ENCODE measurements at places on chromosomes 3 and 15. TPM values are rescaled to one million over a fixed set of nuclear protein-coding genes. Genes with fewer than 3 reads are reported as not detected.

PRSS50 gene
- 1.4 TPM for total RNA-seq

DNA sequence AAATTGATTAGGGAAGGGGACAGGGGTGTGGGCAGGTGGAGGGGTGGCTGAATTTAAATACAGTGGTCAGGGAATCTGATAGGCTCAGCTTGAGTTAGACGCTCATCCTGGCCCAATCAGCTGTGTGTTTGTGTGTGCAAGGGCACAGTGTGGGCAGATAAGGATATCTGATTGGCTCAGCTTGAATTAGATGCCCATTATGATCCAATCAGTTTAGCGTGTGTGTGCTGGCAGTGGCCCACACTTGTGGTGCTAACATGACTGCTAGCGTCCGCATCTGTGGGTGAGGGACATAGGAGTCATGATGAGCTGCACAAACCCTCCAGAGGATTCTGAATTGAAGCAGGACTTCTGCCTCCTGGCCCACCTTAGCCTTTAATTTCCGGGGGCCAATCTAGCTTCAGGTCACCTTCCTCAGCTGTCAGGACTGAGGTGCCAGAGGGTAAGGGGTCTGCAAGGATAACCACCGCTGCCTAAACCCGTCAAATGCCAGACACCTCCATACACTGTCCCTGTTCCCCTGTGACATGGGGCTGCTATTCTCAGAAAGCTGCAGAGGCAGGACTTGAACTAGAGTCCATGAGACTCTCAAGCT lies 97.3 kb downstream of the CORO2B start:
- no peaks in the 10 kb centered on the region for H3K4me1 ChIP-seq
- no peaks in the 10 kb centered on the region for H3K27me3 ChIP-seq
- DNase-seq, result no peak
- no peak overlapping the region for H3K4me3 ChIP-seq

DNA sequence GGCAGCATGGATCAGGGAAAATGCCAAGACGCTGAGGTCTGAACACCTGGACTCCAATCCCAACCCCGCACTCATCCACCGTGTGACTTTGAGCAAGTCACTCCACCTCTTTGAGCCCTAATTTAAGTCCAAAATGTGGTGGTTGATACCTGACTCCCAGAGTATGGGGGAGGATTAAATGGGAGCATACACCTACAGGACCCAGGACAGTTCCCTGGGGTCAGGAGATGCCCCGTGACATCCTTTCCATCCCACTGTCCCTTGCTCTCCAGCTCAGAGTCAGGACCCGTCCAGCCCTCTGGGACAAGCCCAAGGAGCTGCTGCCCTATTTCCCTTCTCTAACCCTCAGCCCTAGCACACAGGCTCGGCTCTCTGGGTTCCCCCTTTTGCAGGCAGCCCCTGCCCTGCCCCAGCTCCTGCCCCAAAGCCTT lies 276.4 kb downstream of the XXYLT1 start:
- no peaks in the 10 kb centered on the region for H3K4me1 ChIP-seq
- no peak for DNase-seq
- no peak overlapping the region for H3K27ac ChIP-seq
- no peak overlapping the region for H3K4me3 ChIP-seq

DNA sequence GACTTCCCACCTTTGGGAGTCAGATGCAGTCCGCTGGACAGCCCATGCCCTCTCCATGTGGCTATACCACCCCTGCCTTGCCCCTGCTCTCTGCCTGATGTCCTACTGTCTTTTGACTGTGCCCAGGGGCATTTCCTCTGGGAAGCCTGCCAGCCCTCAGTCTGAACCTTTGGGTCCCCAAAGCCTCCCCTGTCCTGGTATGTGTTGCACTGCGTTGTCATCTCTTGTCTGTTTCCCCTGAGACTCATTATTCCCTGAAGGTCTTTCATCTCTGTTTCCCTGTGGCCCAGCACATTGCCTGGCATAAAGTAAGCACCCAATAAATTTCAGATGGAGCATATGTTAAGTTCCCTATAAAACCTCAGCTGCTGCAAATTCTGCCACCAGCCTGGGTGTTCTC lies 236.6 kb upstream of the CTDSPL start:
- no peak for DNase-seq
- H3K4me1 ChIP-seq, result no peaks in the 10 kb centered on the region
- no peaks in the 10 kb centered on the region for H3K27me3 ChIP-seq
- no peak overlapping the region for H3K27ac ChIP-seq
- no peaks in the 10 kb centered on the region for H3K36me3 ChIP-seq

DNA sequence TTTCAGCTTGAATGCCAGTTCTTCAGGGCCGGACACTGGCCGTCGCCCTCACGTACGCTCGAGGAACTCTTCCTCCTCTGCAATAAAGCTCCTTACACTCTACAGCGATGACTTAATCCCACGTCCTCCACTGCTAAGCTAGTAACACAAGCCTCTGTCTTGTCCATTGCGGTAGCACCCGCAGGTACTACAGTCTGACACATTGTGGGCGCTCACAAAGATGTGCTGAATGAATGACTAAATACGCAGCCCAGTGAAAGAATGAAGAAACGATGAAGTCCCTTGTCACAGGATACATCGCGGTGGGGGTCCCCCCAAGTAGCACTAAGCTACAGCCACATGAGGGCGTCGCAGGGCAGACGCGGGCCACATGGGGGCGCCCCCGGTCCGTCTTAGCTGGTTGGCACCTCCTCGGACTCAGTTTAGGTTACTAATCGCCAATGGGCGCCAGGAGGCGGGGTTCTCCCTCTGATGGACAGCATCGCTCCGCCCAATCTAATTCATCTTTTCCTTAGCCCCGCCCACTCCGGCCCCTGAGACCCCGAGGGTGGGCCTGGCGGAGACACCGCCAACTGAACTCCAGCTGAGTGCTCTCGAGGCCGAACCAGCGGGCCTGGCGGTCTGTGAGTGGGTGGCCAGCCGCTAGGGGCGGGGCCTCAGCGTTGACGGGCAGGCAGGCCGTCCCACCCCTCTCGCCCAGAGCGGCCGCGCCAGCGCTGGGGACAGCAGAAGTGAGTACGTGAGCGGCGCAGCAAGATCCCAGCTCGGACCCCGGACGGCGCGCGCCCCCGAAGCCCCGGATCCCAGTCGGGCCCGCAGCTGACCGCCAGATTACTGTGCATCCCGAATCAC lies at the start of gene EPHB3:
EPHB3 (plus strand) TSS at position 725 of the 852 bp plus-strand sequence. CDS start 451 bp downstream, outside the sequence.
- peaks cover 88% of the 10 kb centered on the region for H3K27me3 ChIP-seq
- peak; percentile 100 for DNase-seq
- H3K4me3 ChIP-seq, result peak within 1 kb of the TSS; percentile 59

- no peaks in the 10 kb centered on the region for H3K27me3 ChIP-seq
- no peak overlapping the region for H3K4me3 ChIP-seq
- DNase-seq, result no peak
- H3K36me3 ChIP-seq, result no peaks in the 10 kb centered on the region
These were observed 61.4 kb downstream of the TTBK2 start for GRCh38 chr15:42858999-42859789.

GOLGA8J gene
- not detected for total RNA-seq

GRCh38 chr15:20294651-20295237 lies 246.9 kb downstream of the GOLGA6L6 start:
- H3K4me3 ChIP-seq, result no peak overlapping the region
- no peak for DNase-seq

DNA sequence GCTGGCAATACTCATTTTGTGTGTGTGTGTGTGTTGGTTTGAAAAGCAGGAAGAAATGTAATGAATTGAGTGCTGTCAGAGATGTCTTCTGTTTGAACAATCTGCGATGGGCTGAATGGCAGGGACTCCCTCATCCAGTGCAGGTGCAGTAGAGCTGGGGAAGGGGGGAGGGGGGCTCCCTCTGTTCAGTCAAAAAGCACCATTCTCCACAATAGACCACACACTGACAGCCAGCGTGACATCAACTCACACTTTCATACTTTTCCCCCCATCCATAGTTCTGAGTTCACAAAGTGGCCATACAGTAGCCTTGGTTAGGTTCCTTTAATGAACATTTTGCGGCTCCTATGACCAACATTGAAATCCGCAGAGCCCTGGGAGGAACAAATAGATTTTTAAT lies 10.4 kb downstream of the SOX2 start:
- H3K4me3 ChIP-seq, result peak overlapping the region; percentile 61
- no peak for DNase-seq
- H3K4me1 ChIP-seq, result peaks cover 88% of the 10 kb centered on the region
- H3K27ac ChIP-seq, result no peak overlapping the region
- peaks cover 55% of the 10 kb centered on the region for H3K27me3 ChIP-seq

GRCh38 chr15:31489801-31490646 lies 163.4 kb downstream of the KLF13 start:
- DNase-seq, result peak; percentile 78
- H3K27ac ChIP-seq, result no peak overlapping the region
- H3K4me1 ChIP-seq, result no peaks in the 10 kb centered on the region
- no peaks in the 10 kb centered on the region for H3K36me3 ChIP-seq
- H3K27me3 ChIP-seq, result peaks cover 5% of the 10 kb centered on the region
- H3K4me3 ChIP-seq, result no peak overlapping the region

GRCh38 chr3:69541711-69542088 lies 155.8 kb upstream of the FRMD4B start:
- H3K4me1 ChIP-seq, result 0 out of 2 replicates have a peak, but pooled peaks cover 8% of the 10 kb centered on the region
- peak overlapping the region; percentile 90 for H3K4me3 ChIP-seq
- H3K36me3 ChIP-seq, result no peaks in the 10 kb centered on the region

DNA sequence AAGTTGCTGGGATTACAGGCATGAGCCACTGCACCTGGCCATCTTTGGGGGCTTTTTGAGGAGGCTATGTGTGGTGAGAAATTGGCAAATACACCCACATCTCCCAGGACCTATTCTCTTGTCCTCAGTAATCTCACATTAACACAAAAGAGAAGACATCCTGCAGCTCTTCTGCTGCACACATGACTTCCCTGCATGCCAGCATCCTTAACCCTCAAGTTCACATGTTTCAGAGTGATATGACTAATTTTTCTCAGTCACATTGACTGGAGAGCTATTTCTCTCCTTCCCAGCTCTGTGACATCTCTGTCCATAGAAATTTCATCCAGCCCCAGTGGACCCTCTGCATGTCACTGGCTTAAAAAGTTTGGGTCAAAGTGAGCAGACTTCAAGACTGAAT lies 1.9 kb upstream of the SKIC8 start:
- no peak for DNase-seq
- H3K36me3 ChIP-seq, result no peaks in the 10 kb centered on the region
- no peak overlapping the region for H3K4me3 ChIP-seq
- no peak overlapping the region for H3K27ac ChIP-seq
- H3K4me1 ChIP-seq, result 0 out of 2 replicates have a peak, but pooled peaks cover 6% of the 10 kb centered on the region

- H3K36me3 ChIP-seq, result no peaks in the 10 kb centered on the region
- H3K4me3 ChIP-seq, result no peak overlapping the region
- H3K27ac ChIP-seq, result no peak overlapping the region
- H3K4me1 ChIP-seq, result no peaks in the 10 kb centered on the region
These were observed 12.1 kb upstream of the CNBP start for GRCh38 chr3:129195731-129196256.

DNA sequence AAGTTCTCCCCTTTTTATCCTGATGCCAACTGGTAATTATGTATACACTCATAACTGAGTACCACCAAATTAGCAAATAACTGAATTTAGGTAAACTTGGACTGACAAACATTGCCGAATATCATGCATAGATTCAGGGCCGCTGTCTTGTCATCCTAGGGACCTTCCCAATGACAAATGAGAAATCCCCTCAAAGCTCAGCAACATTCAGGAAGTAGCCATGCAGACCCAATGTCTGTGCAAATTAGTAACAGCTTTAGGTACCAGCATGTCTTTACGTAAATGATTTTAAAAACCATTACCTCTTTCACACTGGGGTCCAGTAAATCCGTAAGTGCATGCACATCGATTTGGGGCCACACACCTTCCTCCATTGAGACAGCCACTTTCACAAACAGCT lies 49.5 kb downstream of the FBN1 start:
- H3K27me3 ChIP-seq, result no peaks in the 10 kb centered on the region
- no peaks in the 10 kb centered on the region for H3K4me1 ChIP-seq
- H3K27ac ChIP-seq, result no peak overlapping the region
- H3K4me3 ChIP-seq, result no peak overlapping the region

DNA sequence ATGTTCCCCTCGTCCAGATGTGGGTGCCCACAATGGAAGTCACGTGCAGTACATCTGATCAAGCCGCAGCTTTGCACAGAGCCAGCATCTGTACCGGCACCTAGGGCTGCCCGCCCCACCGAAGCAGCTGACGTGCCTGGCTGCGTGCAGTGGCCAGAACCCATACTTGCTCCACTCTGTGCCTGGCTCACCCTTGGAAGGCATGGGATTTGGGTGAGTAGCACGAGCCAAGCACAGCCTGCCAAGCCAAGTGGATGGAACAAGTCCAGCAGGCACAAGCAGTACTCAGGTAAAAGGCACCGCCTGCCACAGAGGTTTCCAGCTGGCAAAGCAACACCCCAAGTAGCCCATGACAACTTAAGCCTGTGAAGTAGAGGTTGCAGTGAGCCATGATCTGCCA lies 261.3 kb downstream of the TBC1D5 start:
- no peaks in the 10 kb centered on the region for H3K27me3 ChIP-seq
- DNase-seq, result no peak
- H3K4me1 ChIP-seq, result peaks cover 6% of the 10 kb centered on the region
- no peak overlapping the region for H3K27ac ChIP-seq

DNA sequence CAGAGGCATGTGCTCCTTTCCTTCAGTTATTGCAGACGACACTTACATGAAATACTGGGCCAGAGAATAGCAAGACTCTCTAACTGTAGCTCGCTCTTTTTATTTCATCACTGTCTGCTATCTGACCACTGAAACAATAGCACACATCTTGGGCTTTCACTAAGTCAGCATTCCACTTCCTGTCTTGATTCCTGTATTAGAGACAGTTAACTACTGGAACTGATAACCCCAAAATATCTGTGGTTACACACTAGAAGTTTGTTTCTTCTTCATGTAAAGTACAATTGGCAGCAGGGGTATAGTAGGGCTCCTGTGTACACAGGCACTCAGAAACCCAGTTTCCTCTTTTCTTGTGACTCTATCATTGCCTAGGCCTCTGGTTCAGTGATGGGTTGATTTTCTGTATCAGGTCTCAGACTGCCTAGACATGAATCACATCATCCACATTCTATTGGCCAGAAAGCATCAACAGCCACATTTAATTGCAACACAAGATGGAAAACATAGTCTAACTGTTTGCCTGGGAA lies 230.2 kb upstream of the CD96 start:
- no peak overlapping the region for H3K27ac ChIP-seq
- H3K27me3 ChIP-seq, result no peaks in the 10 kb centered on the region
- H3K4me3 ChIP-seq, result no peak overlapping the region
- no peaks in the 10 kb centered on the region for H3K4me1 ChIP-seq
- H3K36me3 ChIP-seq, result no peaks in the 10 kb centered on the region
- no peak for DNase-seq

DNA sequence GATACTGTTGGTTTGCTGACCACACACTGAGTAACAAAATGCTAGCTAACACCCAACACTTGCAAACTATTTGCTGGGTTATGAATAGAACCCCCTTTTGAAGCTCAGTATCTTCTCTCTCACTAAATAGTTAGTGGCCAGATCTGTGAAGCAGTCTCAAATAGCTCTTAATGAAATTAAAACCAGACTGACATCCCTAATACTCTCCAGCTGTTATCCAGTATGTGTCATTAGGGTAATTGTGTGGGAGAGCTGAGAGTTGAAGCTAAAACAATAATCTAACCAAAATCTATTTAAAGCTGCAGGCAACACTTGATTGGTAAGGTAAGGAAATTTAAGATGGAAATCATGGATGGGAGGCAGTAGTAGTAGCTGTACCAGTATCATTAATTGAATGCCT lies 110.4 kb upstream of the RORA start:
- no peaks in the 10 kb centered on the region for H3K4me1 ChIP-seq
- H3K27ac ChIP-seq, result no peak overlapping the region
- H3K27me3 ChIP-seq, result no peaks in the 10 kb centered on the region
- H3K4me3 ChIP-seq, result no peak overlapping the region

- H3K27ac ChIP-seq, result no peak overlapping the region
- peaks cover 25% of the 10 kb centered on the region for H3K4me1 ChIP-seq
- H3K36me3 ChIP-seq, result no peaks in the 10 kb centered on the region
These were observed 203.4 kb downstream of the FOXP1 start for GRCh38 chr3:71380096-71380495.

MITF gene
- 1.9 TPM for total RNA-seq

LMAN1L gene
- total RNA-seq, result not detected

- peaks cover 27% of the 10 kb centered on the region for H3K4me1 ChIP-seq
- no peak overlapping the region for H3K4me3 ChIP-seq
- no peaks in the 10 kb centered on the region for H3K36me3 ChIP-seq
- no peaks in the 10 kb centered on the region for H3K27me3 ChIP-seq
These were observed 115.8 kb downstream of the PLCH1 start for GRCh38 chr3:155629056-155629455.
